Caco-2 (cell line): ENCODE measurements at places on chromosomes 16 and 17.

DNA sequence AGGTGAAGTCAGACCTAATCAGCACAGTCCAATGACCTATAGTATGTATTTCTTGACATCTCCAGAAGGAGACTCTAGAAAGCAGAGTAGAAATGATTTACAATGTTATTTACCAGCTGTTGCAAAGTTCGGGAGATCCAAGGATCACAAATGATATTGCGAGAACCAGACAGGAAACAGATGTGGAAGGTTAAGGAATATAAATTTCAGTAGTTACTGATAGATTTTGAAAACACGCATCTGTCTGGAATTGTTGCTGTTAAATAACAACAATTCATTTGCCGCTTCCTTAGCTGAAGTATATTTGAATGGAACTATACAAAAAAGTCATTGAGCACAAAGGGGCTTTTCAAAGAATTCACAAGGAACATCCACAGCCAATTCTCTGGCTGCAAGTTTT is 72.0 kb downstream of the STXBP4 start:
- no peak for DNase-seq

GRCh38 chr17:79252886-79253285 is 178.3 kb downstream of the ENGASE start:
- no peak for DNase-seq

DNA sequence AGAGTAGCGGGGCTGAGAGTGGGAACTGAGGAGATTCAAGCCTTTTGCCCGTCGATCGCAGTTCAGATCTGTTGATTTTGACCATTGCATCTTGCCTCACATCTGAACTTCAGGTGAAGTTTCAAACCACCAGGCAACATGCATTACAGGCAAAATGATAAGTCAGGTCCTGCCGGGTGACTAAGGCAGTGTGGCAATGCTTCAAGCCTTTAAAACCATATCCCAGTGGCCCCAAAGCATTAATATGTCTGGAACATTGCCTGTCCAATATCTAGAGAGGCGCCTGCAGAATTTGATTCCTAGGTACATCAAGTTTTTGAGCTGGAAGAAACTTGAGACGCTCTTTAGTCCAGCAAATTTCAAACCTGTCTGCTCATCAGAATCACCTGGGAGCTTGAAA is 502.8 kb downstream of the MAF start:
- no peak for DNase-seq

DNA sequence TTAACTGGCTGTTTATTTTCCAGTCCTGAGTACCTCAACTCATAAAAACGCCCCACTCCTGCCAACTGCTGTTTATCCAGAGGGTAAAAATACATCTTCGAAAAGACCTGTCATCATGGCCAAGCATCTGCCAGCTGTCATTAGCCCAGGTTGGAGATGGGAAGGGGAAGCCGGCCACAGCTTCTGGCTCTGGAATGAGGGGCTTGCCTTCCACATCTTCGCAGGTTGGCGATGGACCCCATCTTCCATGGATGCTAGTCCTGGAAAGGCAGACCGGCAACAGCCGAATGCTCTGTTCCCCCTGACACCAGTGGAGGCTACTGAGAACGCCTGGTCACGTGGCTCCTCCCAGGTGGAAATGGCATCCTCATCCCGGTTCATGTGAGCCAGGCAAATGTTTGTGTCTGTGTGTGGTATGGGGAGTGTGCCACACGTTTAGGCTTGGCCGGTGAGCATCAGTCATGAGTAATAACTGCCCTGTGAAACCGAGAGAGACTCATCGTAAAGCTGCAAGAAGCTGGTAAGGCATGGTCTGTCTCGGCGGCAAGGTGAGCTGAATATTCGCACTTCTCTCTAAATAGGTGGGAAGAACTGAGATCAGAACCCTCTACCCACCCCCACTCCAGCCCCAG is 420 bp upstream of the KRTAP17-1 start:
- DNase-seq, result no peak

DNA sequence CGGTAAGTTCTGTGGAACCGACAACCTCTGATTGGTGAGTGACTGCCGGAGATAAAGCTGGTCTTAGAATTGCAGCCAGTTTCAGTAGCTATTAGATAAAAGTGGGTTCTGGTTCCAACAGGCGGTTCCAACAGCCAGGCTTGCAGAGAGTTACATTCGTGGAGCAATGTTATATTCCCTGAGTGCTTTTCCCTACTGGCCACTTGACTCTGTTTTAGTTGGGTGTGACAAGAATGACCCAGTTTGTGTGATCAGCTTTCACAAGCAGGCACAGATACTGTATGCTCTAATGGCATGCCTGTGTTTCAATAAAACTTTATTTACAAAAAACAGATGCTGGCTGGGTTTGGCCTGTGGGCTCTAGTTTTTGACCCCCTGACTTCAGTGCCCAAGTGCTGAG is 196.6 kb downstream of the SNX29 start:
- DNase-seq, result no peak

GRCh38 chr17:52237151-52237550 is 78.6 kb upstream of the CA10 start:
- DNase-seq, result no peak

DNA sequence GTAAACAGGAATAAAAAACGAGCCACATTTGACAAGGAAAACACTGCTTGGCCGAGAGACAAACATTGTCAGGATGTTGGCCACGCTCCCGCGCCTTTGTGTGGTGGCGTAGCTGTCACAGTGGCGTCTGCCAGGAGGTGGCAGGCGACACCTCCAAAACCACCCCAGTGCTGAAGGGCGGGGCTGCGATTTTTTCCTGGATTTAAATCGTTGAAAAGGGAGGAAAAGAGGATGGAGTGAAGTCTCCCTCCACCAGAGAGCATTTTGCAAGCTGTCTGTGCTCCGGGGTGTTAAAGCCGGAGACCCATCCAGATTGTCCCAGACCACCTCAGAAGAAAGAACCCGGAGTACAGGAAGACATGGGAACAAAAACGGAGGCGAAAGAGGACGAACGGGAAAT is 12.7 kb downstream of the MRM3 start:
- DNase-seq, result peak; percentile 31

GRCh38 chr16:27847030-27847550 is 216.4 kb downstream of the GSG1L start:
- DNase-seq, result no peak

DNA sequence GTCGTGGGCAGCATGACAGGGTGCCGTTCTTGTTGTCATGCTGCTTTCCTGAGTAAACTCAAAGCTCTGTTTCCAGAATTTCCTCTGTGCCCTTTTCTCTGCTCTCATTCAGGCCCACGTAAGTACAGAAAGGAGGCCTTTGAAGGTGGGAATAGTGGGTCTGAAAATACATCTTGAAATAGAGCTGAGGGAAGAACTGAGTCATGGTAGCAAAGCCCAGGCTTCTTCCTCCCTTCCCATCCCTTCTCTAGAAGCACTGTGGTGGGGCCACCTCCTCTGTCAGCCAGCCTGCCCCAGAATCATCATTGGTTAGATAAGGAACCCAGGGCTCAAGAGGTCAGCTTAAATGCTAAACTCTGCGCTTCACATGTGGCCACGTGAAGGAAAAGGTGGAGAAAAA is 9.4 kb downstream of the CTRL start:
- DNase-seq, result no peak

- DNase-seq, result no peak
These were observed 44.2 kb downstream of the CMIP start for GRCh38 chr16:81488687-81489411.
